Heart left ventricle (tissue), 16 donors: ENCODE measurements at places on chromosomes 6 and 20. TPM values are rescaled to one million over a fixed set of nuclear protein-coding genes. Genes with fewer than 3 reads are reported as not detected.

The NRN1 gene
- total RNA-seq, result 12.5 TPM

The KCNQ2 gene
- not detected for total RNA-seq

The VIP gene
- 0.65 TPM for total RNA-seq

The TRPC4AP gene
- 51.8 TPM for total RNA-seq

The TMEM30A gene
- 86.3 TPM for total RNA-seq

The MICA gene
- total RNA-seq, result 11.5 TPM

The GSTA5 gene
- total RNA-seq, result not detected

The CST2 gene
- not detected for total RNA-seq

The RNF144B gene
- 7.1 TPM for total RNA-seq

The OOEP gene
- not detected for total RNA-seq
